Ureter (tissue), 1 donor: ENCODE measurements at places on chromosomes 12 and 14. TPM values are rescaled to one million over a fixed set of nuclear protein-coding genes. Genes with fewer than 3 reads are reported as not detected.

ANAPC7 gene
- total RNA-seq, result 104 TPM

ALKBH1 gene
- 16.0 TPM for total RNA-seq

NUP37 gene
- total RNA-seq, result 23.4 TPM

DNA sequence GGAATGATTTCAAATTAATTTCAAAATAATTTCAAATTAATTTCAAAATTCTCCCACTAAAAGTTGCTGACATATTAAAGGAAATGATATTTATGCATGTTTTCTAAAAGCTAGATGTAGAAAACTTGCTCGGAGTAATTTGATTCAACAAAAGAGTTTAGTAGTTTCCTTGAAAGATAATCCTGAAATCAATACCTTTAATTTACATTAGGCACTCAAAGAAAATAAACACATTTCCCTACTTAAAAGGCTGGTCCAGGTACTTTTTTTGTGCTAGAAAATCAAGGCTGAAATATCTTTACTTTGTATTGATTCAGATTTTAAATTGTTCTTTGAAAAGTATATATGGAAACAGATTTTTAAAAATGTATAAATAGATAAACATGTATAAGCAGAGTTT lies 370.5 kb downstream of the RAD51B start:
- DNase-seq, result no peak

DNA sequence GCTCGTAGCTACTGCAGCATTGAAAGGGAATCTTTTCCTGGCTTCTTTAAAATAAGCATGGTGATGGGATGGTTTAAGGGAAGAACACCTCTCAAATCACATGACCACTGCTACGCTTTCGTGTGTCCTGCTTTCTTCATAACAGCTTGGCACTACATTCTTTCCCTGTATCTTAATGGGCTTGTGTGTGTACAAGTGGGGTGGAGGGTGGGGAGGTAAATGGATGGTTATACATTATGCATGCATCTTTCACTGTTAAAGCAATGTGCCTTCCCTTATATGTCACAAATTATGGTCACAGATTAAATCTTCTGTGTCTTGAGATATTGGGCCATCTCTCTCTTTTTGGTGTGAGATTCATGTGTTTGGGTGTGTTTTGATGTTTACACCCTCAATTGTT lies 169.4 kb upstream of the GARIN2 start:
- no peak for DNase-seq

DNA sequence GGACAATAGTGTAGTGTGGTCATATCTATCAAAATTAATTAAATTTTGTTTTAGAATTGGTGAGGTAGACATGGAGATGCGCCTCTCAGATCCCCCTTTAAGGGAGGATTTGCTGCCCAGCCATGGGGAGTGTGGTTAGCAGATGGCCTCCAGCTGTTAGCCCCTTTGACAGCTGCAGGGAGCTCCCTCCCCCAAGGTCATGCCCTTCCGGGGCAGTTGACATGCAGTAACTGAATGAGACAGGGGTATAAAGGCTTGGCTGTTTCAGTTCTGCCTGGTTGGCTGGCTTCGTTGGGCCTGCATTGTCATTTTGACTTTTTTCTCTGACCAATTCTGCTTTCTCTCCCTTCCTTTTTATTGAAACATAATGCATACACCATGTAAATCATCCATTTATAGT lies 291.5 kb upstream of the SRRM4 start:
- DNase-seq, result no peak

DNA sequence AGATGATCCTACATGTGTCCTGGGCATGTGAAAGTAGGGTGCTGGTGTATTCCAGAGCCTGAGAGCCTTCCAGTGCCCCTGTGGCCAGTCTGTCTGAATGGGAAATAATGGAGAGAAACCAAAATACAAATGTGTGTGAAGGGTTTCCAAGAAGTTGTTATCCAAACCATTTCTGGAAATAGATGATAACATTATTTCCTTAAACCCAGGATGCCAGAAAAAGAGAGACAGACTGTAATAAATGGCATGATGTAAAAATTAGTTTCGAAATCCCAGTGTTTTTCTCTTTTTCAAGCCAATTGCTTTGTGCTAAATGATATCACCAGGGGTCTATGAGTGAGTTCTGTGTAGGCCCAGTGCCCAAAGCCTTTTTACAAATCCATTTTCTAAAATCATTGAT lies 175.3 kb downstream of the PHLDA1 start:
- DNase-seq, result no peak

- DNase-seq, result no peak
Observed at GRCh38 chr14:23433457-23433856, 2.0 kb downstream of the MYH7 start.

- DNase-seq, result no peak
Observed at GRCh38 chr12:46415552-46415951, 43.0 kb upstream of the SLC38A2 start.

DNA sequence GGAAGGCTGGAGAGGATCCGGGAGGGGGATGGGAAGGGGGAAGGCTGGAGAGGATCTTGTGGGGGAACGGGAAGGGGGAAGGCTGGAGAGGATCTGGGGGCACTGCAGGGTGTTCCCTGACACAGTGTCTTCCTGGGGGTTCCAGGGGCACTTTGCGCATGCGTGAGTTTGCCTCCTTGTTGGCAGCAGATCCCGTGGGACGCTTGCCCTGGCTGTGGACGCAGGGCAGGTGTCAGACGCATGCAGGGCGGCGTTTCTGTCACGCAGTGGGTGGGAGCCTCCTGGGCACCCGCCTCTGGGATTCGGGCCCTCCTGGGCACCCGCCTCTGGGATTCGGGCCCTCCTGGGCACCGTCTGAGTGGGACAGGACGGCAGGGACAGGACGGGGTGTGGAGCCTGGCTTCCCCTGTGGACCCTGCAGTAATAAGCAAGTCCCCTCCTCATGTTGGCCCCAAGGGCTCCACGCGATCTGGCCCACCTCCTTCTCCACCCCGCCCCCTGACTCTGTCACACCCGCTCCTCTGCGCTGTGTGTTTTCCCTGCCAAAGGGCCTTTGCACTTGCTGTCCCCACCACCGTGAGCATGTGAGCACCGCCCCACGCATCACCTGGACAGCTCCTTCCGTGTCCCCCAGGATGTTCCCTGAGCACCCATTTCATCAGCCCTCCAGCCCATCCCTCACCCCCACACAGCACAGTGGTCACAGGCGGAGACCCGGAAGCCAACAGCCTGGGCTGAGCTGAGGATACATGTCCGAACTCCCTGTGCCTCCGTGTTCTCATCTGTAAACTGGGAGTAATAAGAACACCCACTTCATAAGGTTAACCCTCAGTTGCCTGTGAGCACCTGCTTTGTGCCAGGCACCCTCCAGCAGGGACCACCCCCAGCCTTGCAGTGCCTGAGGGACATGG lies 4.4 kb downstream of the MMP17 start:
- peak; percentile 45 for DNase-seq
